ENCODE measurements at places on chromosomes 6 and 20.
A peak's percentile ranks its signal among the peaks of the same experiment; 100 is the strongest.

GRCh38 chr6:41449399-41450245, 96.6 kb upstream of the FOXP4 start:
- no peak overlapping the region for H3K27ac ChIP-seq
- DNase-seq, result no peak
- peaks cover 7% of the 10 kb centered on the region for H3K27me3 ChIP-seq
- no peak overlapping the region for H3K4me3 ChIP-seq
- H3K4me1 ChIP-seq, result no peaks in the 10 kb centered on the region

GRCh38 chr20:52172392-52173047, 19.1 kb downstream of the ZFP64 start:
- peaks cover 9% of the 10 kb centered on the region for H3K4me1 ChIP-seq
- peaks cover under 1% of the 10 kb centered on the region for H3K36me3 ChIP-seq
- no peaks in the 10 kb centered on the region for H3K27me3 ChIP-seq
- no peak for DNase-seq
- H3K27ac ChIP-seq, result no peak overlapping the region
- no peak overlapping the region for H3K4me3 ChIP-seq

GRCh38 chr20:23156842-23157423, 70.8 kb upstream of the CD93 start:
- no peaks in the 10 kb centered on the region for H3K27me3 ChIP-seq
- H3K4me1 ChIP-seq, result peaks cover 26% of the 10 kb centered on the region
- no peak for DNase-seq
- no peak overlapping the region for H3K4me3 ChIP-seq

DNA sequence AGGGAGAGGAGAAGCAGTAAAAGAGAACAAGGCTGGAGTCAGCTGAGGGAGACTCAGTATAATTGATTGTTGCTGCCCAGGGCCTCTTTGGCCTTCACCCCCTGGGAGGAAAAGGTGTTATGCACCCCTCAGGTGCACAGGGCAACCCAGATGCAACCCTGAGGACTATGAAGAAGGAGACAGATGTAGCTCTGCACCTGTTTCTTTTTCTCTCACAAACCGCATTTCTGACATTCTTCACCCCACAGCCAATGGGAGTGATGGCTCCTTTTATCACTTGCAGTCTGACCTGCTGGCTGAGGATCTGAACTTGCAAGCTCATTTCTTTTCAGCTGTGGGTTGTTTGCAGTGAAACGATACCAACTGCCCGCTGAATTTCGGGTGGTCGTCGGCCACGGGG, 64.1 kb upstream of the F13A1 start:
- no peaks in the 10 kb centered on the region for H3K4me1 ChIP-seq
- DNase-seq, result no peak
- H3K27ac ChIP-seq, result no peak overlapping the region
- H3K4me3 ChIP-seq, result no peak overlapping the region
- H3K36me3 ChIP-seq, result no peaks in the 10 kb centered on the region

GRCh38 chr20:56353356-56353755, 5.4 kb upstream of the FAM210B start:
- H3K27ac ChIP-seq, result no peak overlapping the region
- H3K36me3 ChIP-seq, result no peaks in the 10 kb centered on the region
- peaks cover 13% of the 10 kb centered on the region for H3K27me3 ChIP-seq

DNA sequence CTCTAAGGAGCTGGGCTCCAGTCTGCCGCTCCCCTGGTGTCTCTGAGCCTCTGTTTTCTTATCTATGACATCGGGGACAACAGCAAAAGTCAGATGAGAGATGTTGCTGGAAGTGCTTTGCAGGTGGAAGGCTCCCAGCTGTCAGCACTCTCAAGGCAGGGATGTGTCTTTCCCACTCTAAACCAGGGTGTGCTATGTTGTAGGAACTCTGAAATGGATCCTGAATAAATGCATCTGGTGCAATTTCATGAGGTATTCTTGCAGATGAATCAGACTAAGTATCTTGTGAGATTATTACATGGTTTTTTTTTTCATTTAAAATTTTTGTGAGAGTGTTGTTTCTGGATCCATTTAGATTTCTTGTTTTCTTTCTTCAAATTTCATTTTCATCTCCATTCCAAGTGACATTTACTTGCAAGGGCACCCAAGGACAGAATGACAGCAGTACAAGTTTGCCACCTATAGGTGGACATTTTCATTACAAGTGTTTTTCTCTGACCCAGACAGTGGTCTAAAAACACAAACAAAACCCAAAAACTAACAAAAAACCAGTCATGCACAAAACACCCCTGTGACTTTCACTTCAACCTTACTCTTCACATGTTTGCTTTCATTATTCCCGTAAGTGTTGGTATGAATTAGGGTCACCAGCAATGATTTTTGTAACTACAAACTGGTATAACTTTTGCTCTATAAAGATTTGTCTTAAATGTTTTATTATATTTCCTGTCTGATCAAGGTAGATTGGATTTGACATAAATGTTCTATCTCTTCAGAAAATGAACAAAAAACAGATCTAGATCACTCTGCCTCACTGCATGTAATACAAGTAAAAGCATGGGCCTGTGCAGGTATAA, 14.7 kb upstream of the SIM1 start:
- no peaks in the 10 kb centered on the region for H3K36me3 ChIP-seq
- H3K4me1 ChIP-seq, result peaks cover 14% of the 10 kb centered on the region
- H3K4me3 ChIP-seq, result no peak overlapping the region
- peaks cover 14% of the 10 kb centered on the region for H3K27me3 ChIP-seq
- H3K27ac ChIP-seq, result no peak overlapping the region

- no peak overlapping the region for H3K27ac ChIP-seq
- H3K4me3 ChIP-seq, result no peak overlapping the region
- no peaks in the 10 kb centered on the region for H3K27me3 ChIP-seq
- no peak for DNase-seq
- peaks cover 14% of the 10 kb centered on the region for H3K36me3 ChIP-seq
- no peaks in the 10 kb centered on the region for H3K4me1 ChIP-seq
Observed at GRCh38 chr20:62272200-62272599, 30.6 kb upstream of the ADRM1 start.

DNA sequence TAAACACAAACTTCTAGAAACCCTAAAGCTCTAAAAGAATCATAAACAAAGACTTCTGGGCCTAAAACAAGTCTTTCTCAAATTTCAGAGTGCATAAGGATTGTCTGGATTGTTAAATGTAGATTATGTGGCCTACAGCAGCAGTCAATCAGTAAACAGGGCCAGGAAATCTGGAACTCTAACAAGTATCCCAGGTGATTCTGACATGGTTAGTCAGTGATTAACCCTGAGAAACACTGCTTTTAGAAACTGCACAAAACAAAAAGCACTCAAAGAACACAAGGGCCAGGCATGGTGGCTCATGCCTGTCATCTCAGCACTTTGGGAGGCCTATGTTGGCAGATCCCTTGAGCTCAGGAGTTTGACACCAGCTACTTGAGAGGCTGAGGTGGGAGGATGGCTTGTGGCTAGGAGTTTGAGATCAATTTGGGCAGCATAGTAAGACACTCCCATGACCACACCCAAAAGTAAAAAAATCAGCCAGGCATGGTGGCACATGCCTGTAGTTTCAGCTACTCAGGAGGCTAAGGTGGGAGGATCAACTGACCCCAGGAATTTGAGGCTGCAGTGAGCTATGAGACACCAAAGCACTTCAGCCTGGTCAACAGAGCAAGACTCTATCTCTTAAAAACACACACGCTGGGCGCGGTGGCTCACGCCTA, 5.9 kb downstream of the MED20 start:
- no peak overlapping the region for H3K4me3 ChIP-seq
- no peaks in the 10 kb centered on the region for H3K27me3 ChIP-seq
- peaks cover 19% of the 10 kb centered on the region for H3K4me1 ChIP-seq
- H3K27ac ChIP-seq, result no peak overlapping the region

DNA sequence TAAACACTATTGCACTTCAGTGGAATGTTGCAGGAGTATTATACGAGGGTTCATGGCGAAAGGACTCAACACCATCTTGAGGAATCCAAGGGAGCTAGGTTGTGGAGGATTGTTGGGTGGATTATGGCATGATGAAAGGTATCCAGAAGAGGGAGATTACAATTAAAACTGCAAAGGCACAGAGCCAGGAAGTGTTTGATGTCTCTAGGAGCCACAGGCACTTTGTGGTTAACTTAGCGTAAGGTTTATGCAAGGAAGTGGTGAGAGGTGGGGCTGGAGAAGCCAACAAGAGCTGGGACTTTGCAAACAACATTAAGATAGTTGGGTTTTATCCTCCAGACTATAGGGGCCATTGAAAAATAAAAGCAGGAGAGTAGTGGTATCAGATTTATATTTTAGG, 86.6 kb upstream of the TPD52L1 start:
- peak; percentile 24 for DNase-seq
- H3K27me3 ChIP-seq, result peaks cover 2% of the 10 kb centered on the region
- H3K4me1 ChIP-seq, result peaks cover 2% of the 10 kb centered on the region
- no peak overlapping the region for H3K4me3 ChIP-seq

- H3K27ac ChIP-seq, result no peak overlapping the region
- DNase-seq, result no peak
- H3K4me1 ChIP-seq, result no peaks in the 10 kb centered on the region
- H3K36me3 ChIP-seq, result no peaks in the 10 kb centered on the region
Observed at GRCh38 chr20:17357238-17357637, 130.4 kb downstream of the PCSK2 start.

GRCh38 chr6:37763413-37763812, 56.1 kb upstream of the ZFAND3 start:
- no peak for DNase-seq
- no peaks in the 10 kb centered on the region for H3K36me3 ChIP-seq
- no peak overlapping the region for H3K4me3 ChIP-seq
- peaks cover 13% of the 10 kb centered on the region for H3K27me3 ChIP-seq

GRCh38 chr6:25816252-25816651, 15.6 kb downstream of the SLC17A1 start:
- peaks cover under 1% of the 10 kb centered on the region for H3K4me1 ChIP-seq
- H3K4me3 ChIP-seq, result no peak overlapping the region
- peaks cover 6% of the 10 kb centered on the region for H3K27me3 ChIP-seq
- DNase-seq, result no peak
- H3K27ac ChIP-seq, result no peak overlapping the region

DNA sequence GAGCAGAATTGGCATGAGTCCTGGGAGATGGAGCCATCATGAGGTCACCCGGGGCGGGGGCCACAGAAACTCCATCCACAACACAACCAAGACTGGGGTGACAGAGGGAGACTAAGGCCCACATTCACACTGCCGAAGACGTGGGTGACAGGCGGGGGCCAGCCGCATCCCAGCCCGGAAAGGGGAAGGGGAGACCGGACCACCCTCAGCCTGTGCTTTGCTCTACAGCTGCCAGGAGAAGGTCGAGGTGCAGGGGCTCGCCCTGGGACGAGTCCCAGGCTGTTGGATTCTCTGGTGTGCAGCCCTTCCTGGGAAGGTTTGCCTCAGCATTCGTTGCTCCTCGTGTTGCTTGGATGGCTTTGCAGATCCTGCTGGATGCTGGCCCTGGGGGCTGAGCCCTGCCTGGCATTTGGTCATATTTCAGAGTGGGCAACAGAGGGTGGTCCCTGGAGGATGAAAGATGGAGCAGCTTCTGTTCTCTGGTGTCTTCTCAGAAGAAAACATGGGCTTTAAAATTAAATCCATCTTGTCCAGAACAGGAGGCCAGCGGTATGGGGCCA, 328.9 kb downstream of the TAF4 start:
- no peak overlapping the region for H3K4me3 ChIP-seq
- H3K36me3 ChIP-seq, result no peaks in the 10 kb centered on the region

DNA sequence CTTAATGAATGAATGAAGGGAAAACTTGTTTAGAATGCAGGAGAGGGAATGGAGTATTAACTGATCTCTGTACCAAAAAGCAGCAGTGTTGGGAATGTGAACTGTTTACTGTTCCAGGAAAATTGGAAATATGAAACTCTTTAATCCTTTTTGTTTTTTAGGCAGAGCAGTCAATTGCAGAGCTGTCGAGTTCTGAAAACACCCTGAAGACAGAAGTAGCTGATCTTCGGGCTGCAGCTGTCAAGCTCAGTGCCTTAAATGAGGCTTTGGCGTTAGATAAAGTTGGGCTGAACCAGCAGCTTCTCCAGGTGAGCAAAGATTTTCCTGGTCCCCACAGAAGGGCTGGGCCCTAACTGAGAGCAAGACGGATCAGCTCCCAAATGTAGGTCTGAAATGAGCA, 20.9 kb downstream of the CEP250 start:
- no peaks in the 10 kb centered on the region for H3K27me3 ChIP-seq
- DNase-seq, result no peak
- H3K27ac ChIP-seq, result no peak overlapping the region
- peaks cover 32% of the 10 kb centered on the region for H3K36me3 ChIP-seq
- no peak overlapping the region for H3K4me3 ChIP-seq

DNA sequence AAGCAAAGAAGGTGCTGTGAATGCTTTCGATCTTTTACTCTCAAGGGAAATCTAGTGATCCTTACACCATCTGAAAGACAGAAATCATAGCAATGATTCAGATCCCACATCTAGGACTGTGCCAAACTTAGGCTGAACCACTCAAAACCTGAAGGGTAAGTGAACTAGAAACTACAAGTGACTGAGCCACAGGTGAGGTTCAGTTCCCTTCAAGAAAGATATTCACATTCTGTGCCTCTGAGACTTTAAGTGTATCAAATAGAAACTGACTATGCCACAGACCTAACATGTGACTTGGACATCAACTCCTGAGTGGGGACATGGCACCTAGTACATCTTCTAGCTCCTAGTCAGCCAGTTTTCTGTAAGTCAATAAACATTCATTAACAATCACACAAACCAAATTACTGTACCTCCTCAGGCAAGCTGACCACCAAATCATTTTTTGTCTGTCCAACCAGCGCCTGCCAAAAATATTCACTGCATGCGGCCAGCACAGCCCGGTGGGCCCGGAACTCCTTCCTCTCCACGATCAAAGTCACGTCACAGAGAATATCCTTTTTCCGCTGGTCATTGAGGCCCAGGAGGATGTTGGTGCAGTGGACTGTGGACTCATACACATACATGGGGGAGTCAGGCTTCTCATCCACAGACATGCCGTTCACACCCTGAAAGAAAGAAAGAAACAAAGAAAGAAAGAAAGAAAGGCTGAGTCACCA, 114.1 kb downstream of the GJA10 start:
- no peaks in the 10 kb centered on the region for H3K27me3 ChIP-seq
- peaks cover 52% of the 10 kb centered on the region for H3K36me3 ChIP-seq
- H3K4me1 ChIP-seq, result peaks cover 30% of the 10 kb centered on the region
- H3K27ac ChIP-seq, result peak overlapping the region; percentile 62

- H3K4me1 ChIP-seq, result peaks cover 6% of the 10 kb centered on the region
- no peak overlapping the region for H3K4me3 ChIP-seq
Observed at GRCh38 chr6:138420356-138420755, 16.3 kb downstream of the HEBP2 start.
